G401 (cell line): ENCODE measurements at places on chromosomes 4 and X.
A peak's percentile ranks its signal among the peaks of the same experiment; 100 is the strongest.

DNA sequence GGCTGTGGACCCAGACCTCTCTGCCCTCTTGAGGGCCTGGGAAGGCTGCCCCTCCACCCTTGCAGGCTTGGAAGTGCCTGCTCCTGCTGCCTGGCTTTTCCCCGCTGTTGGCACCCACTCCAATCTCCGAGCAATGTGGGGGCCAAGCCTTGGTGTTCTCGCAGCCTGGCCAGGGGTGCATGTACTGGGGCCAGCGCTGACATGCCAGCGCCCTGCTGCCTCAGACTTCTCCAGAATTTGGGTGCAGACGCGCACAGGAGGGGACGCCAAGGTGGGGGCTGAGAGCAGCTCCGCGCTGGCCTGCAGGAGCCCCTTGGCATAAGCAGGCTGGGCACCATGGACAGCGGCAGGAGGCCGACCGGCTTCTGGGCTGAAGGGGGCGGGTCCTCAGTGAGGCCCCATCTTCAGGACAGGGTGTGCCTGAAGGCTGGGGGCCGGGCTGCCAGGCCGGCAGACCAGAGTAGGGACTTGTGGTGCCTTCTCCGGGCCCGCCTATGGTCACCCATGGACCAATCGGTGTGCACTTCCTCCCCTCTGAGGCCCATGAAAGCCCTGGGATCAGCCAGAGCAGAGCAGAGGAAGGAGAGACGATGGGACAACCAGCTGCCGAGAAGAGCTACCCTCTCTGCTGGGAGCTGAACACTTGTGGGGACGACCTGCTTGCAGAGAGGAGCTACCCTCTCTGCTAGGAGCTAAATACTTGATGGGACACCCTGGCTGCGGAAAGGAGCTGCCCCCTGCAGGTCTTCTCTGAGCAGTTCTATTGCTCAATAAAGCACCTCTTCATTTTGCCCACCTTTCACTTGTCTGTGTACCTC lies 118.3 kb downstream of the DNAAF6 start:
- peak; percentile 56 for DNase-seq

DNA sequence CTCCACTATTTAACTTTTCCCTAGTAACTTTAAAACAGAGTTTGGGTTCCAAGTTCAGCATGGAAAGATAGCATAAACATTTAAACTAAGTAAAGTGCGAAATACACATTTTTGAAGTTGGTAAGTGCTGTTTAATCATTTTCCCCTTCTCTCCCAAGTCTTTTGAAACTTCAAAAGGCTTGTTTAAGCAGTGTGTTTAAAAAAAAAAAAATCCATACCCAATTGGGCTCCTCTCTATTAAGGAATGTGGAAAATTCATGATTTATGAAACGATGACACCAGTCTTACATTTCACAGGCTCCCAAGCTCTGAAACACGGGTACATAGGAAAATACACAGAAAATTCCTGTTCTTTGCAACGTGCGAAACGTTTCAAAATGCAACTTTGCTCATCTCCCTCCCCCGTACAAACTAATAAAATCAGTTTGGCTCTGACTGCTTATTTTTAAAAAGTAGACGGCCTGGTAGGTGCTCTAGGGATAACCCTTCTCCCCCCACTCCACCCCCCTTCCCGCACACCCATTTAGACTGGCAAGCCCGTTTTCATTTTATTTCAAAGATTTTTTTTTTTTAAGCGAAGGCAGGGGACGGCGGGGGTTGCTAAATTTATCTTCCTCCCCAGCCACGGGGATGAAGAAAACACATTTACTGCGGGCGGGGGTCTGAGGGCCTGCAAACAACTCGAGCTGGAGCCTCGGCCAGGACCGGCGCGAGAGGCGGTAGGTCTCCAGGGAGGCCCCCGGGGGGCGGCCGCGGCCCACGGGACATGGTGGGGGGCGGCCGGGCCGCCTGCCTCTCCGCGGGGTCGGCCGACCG lies 786 bp upstream of the ZFX start:
- DNase-seq, result peak; percentile 22

GRCh38 chrX:10015723-10016518 lies 48.8 kb downstream of the CLDN34 start:
- DNase-seq, result no peak

DNA sequence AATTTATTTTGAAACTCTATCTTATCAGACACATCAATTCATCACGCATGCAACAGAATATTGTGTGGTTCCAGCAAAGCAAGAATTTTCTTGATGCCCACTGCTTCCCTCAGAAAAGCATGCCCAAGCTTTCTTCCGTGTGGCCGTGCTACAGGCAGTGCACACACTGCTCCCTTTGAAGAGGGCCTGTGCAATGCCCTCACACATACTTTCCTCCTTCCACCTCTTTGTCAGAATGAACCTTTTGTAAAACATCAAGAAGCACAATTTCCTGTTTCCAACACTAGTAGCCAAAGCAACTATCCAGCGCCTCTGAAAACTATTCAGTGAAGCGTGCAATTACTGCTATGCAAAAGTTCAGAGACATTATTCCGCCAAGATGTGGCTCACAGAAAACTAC lies 201.7 kb downstream of the NLGN4X start:
- no peak for DNase-seq

- no peak for DNase-seq
Observed at GRCh38 chrX:136219893-136220292, 31.3 kb downstream of the MAP7D3 start.

DNA sequence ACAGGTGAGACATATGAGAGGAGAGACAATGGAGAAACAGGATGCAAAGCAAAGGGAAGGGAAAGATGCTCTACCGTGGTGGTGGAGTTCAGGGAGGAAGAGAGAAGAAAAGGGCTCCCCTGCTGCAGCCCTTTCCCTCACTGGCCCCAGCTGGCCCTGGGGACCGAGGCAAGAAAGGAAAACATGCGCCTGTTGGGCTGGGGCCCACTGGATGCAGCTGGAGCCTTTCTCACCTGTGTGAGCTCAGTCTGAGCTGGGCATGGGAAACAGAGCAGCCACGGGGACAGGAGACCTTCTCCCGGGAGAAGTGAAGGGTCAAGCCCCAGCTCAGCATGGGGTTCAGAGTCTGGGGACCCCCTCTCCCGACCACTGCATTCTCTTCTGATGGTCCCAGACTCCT lies 11.9 kb downstream of the NXF3 start:
- no peak for DNase-seq

DNA sequence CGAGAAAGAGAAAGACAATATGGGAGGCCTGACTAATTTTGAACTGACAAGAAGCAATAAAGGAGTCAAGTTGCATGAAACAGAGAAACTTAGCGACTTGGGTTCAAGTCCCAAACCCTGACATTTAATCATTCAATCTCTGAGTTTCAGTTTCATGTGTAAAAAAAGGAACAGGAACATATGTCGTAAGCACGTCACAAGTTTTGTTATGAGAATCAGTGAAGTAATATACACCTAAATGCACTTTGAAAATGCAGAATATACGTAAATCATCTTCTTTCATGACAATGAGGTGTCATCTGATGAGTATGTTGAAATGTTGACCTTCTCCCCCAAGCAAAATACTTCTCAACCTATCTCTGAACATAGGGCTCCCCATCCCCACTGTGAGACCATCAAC lies 10.4 kb downstream of the ACOT9 start:
- DNase-seq, result no peak

DNA sequence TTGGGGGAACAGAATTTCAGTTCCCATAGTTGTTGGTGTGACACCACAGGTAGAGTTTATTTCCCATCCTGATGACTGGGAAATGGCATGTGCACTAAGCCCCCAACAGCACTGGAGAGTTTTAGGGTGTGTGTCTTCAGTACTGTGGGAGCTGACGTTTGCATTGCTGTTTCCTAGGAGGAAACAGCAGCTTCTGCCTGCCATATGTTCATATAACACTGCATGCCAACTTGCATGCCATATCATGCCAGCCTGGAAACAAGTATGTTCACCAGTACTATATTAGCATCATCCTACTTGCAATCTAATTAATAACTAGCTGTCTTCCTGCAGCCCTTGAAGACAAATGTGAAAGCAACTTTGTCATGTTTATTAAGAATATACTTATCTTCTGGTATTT lies 58.2 kb downstream of the NAA11 start:
- DNase-seq, result peak; percentile 38

GRCh38 chr4:41644915-41645295 lies 103.6 kb downstream of the PHOX2B start:
- no peak for DNase-seq

DNA sequence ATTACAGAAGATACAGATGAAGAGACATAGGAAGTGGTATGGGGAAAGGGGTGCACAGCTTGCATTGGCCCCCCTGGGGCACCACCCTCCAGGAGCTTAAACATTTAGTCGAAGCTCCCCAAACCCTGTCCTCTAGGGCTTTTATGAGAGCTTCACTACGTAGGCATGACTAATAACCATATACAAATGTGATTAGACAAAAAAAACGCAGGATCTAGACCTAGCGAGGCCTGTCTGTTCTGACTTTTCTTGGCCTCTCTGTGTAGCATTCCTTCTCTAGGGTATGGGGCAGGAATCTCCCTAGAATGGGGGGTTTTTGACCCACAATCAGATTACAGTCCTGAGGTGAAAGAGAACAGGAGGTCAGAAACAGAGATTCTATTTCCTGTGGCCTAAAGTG lies 293.7 kb upstream of the GALNTL6 start:
- no peak for DNase-seq

GRCh38 chrX:65203545-65203944 lies 227.3 kb upstream of the ZC4H2 start:
- peak; percentile 1 for DNase-seq

DNA sequence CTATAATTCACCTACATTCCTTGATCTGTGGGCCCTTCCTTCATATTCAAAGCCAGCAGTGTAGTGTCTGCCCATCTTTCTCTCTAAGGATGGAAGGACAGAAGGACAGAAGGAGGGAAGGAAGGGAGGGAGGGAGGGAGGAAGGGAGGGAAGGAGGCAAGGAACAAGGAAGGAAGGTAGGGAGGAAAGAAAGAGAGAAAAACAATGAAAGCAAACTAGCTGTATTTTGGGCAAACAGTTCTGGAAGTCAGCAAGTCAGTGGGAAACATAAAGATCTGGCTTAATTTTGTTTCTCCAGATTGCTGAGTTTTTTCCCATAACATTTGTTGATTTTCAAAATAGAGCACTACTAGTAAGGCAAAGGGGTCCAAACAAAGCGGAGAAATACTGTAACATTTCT lies 555.2 kb upstream of the EPHA5 start:
- no peak for DNase-seq

DNA sequence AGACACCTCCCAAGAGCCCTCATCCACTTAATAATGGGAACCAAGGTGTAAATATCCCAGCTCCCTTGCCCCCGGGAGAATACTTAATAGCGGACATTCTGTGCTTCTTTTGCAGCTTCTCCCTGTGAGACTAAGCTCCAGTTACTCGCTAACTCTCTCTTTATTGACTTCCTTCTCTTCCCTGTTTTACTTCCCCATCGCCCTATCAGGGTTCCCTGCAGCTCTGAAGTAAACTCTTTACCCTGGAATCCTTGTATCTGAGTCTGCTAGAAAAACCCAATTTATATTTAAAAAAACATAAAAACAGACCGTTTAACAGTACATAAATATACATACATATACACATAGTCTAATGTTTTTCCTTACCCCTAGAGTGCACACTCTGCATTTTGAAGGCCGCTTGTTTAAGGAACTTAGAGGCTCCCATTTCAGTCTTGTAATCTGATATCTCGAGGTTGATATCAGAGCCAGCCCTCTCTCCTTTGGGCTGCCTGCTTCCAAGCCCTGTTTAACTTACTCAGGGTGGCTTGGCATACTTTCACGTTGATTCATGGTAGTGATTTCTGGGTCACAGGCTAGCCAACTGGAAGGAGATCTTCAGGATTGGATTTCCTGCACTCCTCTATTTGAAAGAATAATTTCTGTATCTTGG lies 177.4 kb upstream of the SCML1 start:
- DNase-seq, result no peak

DNA sequence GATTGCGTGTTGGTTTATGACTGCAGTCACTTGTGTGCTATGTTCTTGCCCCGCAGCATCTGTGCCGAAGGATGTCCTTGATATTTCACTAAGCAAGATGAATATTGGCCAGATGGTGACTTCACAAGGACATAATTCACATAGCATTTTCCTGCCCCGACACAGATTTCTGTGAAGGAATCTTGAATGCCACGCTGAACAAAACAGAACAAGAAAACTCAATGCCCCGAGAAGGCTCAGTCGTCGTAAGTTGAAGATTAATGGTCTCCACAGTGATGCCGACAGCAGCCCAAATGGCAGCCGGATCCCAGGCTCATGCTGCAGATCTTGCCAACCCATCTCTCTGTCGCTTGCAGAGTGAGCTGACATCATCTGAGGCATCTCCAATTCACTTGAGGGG lies 145.9 kb downstream of the CPEB2 start:
- DNase-seq, result peak; percentile 72

DNA sequence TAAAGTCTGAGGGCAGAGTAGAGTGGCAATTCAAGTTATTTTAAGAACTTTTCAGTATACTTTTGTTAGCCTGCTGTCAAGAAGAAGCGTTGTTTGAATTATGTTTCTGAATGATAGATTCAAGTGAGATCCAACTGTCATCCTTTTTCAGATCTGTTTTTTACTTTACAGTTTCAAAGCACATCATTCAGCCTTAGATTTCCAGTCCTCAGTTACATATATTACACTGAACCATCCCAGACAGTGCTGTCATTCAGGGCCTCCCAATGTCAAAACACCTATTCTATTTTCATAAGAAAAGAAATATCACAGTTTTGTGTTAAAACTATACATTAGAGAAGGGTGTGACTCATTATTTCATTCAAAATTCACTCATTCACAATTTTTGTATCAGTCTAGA lies 856.9 kb downstream of the ADGRL3 start:
- no peak for DNase-seq

- no peak for DNase-seq
Observed at GRCh38 chr4:52028970-52029369, 8.8 kb upstream of the LRRC66 start.

- peak; percentile 81 for DNase-seq
Observed at GRCh38 chr4:1851575-1852410, 4.2 kb downstream of the LETM1 start.

DNA sequence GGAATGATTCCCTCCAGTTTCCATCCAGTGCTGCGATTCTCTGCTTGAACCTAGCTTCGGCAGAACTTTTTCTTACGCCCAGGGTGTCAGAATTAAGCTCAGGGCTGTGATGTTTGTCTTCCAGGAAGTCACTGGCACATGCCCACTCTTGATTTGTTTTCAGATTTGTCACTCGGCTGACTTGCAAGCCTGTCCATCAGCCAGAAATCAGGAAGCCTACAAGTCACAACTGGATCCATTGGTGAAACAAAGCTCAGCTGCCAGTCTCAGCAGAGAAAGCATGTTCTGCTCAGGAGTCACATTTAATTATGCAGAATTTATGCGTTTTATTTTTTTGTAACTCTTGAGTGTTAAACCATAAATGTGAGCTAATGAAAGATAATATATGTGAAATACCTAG lies 38.2 kb upstream of the PNPLA4 start:
- no peak for DNase-seq

DNA sequence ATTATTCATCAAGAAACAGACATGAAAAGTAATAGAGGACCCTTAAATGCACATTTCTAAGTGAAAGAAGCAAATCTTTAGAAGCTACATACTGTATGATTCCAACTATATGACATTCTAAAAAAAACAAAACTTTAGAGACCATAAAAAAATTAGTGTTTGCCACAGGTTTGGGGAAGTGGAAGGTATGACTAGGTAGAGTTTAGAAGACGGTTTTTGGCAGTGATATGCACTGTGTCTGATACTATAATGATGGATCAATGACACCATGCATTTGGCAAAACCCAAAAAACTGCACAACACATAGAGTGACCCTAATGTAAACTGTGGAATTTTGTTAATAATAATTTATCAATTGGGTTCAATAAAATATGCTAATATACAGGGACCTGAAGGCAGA lies 54.5 kb downstream of the LCORL start:
- DNase-seq, result no peak
